ENCODE measurements at places on chromosomes 1 and 21.

- DNase-seq = no peak
These were observed 101.2 kb upstream of the IRF2BP2 start for GRCh38 chr1:234710936-234711724.

DNA sequence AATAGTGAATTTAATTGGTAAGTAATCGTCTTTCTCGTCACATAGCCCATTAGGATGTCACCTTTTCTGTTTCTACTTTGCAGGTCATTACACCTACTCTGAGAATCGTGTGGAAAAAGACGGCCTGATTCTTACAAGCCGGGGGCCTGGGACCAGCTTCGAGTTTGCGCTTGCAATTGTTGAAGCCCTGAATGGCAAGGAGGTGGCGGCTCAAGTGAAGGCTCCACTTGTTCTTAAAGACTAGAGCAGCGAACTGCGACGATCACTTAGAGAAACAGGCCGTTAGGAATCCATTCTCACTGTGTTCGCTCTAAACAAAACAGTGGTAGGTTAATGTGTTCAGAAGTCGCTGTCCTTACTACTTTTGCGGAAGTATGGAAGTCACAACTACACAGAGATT is 23.3 kb downstream of the PARK7 start:
- no peak for DNase-seq

GRCh38 chr1:164806531-164806930 is 247.5 kb downstream of the PBX1 start:
- DNase-seq = no peak

DNA sequence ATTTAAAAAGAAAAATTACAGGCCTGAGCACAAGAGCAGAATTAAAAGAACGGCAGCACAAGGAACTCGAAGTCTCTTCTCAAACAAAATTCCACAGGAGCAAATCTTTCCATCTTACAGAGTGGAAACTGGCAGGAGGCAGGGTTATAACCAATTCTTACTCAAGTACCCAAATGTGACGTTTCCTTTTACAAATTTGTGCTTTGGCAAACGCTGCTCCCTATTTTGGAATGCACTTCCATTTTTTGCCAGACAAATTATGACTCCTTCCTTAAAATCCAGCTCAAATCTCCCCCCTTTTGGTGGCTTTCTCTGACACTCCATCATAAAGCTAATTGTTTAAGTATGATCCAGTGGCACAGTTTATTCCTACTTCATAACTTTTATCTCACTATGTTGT is 7.8 kb downstream of the ERI3 start:
- no peak for DNase-seq

GRCh38 chr1:107625405-107626029 is 339.5 kb downstream of the VAV3 start:
- DNase-seq = no peak

- DNase-seq = peak; percentile 82
These were observed 16.2 kb upstream of the SERINC2 start for GRCh38 chr1:31396633-31397351.

DNA sequence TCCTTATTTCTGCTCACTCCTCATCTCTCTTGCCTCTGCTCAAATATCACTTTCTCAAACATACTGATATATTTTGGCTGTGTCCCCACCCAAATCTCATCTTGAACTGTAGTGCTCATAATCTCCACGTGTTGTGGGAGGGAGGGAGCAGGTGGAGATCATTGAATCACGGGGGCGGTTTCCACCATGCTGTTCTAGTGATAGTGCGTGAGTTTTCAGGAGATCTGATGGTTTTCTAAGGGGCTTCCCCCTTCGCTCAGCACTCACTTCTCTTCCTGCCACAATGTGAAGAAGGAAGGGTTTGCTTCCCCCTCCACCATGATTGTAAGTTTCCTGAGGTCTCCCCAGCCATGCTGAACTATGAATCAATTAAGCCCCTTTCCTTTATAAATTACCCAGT is 26.6 kb downstream of the ZBTB8OS start:
- no peak for DNase-seq

DNA sequence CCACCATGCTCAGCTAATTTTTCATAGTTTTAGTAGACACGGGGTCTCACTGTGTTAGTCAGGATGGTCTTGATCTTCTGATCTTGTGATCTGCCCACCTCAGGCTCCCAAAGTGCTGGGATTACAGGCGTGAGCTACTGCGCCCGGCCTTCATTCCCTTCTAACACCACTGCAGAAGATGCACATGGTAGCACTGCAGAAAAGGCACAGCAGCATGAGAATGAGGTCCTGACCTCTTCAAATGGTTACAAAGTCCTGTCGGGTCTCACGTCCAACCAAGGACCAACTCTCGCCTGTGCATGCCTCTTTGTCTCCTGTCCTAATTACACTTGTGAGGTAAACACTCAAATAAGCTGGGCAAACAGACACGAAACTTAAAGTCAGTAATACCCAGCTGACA is 83.0 kb upstream of the GCLM start:
- no peak for DNase-seq
